COLO829 (cell line): ENCODE measurements at places on chromosomes 3 and 15.

- DNase-seq = no peak
These were observed 160.9 kb upstream of the GALNT15 start for GRCh38 chr3:16013568-16013967.

DNA sequence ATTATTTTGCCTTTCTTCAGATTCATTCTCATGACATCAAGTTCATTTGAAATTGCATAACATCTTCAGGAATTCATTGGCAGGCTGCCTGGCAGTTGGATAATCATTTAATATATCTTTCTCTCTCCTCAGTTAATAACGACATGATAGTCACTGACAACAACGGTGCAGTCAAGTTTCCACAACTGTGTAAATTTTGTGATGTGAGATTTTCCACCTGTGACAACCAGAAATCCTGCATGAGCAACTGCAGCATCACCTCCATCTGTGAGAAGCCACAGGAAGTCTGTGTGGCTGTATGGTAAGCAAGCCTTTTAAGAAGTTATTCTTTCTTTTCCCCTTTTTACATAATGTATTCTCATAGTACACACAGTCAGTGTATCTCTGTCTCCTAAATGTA lies 38.2 kb downstream of the TGFBR2 start:
- no peak for DNase-seq

GRCh38 chr15:90033006-90033405 lies 31.9 kb downstream of the ZNF710 start:
- no peak for DNase-seq

- peak; percentile 66 for DNase-seq
These were observed 1.0 kb upstream of the ZNF620 start for GRCh38 chr3:40504636-40505430.

DNA sequence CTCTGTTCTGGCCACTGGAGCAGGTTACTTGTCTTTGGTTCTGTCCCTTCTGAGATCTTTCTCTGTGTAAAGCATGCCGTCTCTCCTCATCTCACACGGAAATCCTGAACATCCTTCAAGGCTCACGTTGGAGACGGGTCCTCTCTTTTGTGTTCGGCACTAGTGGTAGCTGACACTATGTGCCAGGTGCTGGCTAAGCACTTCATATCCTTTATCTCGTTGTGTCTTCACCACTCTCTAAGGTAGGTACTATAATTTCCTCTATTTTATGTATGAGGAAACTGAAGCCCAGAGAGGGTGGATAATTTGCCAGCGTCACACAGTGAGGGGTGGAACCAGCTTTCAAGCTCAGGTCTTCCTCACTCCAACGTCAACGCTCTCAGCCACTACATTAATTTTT lies 1.2 kb downstream of the IFT122 start:
- no peak for DNase-seq

GRCh38 chr3:187767266-187768012 lies 22.2 kb upstream of the BCL6 start:
- DNase-seq = no peak

GRCh38 chr3:160986069-160986468 lies 119.1 kb downstream of the B3GALNT1 start:
- DNase-seq = no peak

GRCh38 chr3:190552021-190552420 lies 38.1 kb downstream of the IL1RAP start:
- DNase-seq = no peak

GRCh38 chr3:134829721-134830120 lies 34.7 kb downstream of the EPHB1 start:
- no peak for DNase-seq

GRCh38 chr3:177439694-177440269 lies 242.5 kb upstream of the TBL1XR1 start:
- no peak for DNase-seq

DNA sequence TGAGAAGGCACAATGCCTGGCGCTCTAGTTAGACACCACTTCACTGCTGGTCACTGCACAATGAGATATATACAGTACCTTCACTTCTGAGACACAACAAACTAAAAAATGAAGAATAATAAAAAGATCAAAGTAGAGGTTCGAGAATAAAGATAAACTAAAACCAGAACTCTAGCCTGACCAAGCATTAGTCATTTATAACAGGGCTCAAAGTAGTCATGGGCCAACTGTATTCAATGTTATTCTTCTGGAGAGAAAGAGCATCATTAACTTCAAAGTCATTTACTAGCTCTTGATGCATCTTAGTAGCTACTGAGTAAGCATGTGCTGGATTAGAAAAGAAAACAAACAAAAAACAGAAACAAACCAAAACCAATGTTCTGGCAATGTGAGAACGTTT lies 145.2 kb downstream of the SSR3 start:
- no peak for DNase-seq

GRCh38 chr3:117128133-117128532 lies 418.6 kb downstream of the TUSC7 start:
- no peak for DNase-seq
